Mucosa of descending colon (tissue), 3 donors: ENCODE measurements at places on chromosomes 3 and 15. TPM values are rescaled to one million over a fixed set of nuclear protein-coding genes. Genes with fewer than 3 reads are reported as not detected.

The TMED3 gene
- total RNA-seq = 30.3 TPM

The ASB14 gene
- not detected for total RNA-seq

The PRSS50 gene
- total RNA-seq = not detected

The CLDN1 gene
- total RNA-seq = 4.3 TPM

The SLC9A9 gene
- total RNA-seq = 6.8 TPM

The HACD3 gene
- total RNA-seq = 30.9 TPM

DNA sequence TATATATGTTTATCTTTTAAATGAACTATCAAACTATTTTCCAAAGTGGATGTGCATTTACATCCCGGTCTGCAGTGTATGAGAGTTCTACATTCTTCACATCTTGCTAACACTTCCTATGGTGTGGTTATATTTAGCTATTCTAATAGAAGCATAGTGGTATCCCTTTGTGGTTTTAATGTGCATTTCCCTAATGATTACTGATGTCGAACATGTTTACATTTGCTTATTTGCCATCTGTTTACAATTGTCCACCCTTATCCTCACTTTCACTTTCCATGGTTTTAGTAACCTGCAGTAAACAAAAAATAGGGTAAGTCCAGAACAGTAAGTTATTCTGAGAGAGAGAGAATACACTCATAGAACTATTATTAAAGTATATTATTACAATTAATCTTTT lies 360.5 kb upstream of the NAALADL2 start:
- DNase-seq = no peak

- DNase-seq = no peak
Measured at GRCh38 chr3:100697172-100697571, 12.1 kb upstream of the TFG start.

DNA sequence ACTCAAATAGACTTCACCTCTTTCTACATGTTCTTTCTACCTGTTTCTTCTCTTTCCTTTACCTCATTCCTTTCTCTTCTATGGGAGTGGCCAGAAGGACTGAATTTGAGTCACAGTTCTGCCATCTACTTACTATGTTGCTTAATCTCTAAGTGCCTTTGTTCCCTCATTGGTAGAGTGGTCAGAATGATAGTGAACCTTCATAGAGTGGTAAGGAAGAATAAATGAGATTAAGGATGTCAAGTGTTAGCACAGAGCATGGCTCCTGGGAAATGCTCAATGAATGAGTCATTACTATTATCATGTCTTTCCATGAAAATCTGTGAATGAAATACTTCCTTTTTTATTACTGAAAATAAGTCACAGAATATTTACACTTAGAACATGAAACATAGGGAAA lies 17.5 kb downstream of the TMEM207 start:
- DNase-seq = no peak

DNA sequence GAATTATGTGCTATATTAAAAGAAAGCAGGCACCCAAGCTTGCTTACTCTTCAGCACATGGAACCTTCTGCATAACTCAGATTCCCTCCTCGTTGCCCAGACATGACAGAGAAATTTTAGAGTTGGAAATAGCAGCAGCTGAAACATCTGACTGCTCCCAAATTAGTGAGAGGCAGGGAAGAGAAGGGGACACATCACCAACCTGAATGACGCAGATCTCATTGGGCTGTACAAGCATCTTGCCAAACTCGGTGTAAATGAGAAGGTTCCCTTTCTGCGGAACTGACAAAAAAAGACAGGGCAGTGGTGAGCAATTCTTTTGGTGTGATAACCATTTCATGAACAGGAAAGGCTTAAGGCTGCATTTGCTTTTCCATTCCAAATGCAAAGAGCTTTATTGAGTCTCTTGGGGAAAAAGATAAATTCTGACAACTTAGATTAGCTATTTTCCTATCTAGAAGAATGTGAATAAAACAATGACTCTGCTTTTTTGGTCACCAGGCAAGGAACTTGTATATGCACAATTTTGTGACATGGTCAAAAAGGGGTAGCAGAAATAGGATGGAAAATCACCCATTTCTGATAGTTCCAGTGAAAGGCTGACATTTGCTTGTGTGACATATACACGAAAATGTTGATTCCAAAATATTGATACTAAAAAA lies 35.1 kb downstream of the HGD start:
- no peak for DNase-seq

DNA sequence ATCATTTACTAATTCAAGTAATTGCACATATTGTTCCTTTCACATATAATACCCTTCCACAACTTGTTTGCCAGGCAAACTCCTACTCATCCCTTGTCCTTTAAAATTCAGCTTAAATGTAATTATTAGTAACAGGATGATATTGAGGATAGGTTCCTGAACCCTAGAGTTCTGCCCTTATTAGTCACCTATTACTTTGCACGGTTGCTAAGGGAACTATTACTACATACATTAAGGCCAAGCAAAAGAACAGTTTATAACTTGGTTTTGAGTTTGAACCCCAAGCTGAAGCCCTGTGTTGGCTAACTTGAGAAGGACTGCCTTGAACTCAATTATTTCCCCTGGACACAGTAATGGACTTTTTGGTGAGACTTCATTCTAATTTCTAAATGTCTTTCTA lies 529.7 kb downstream of the IGSF11 start:
- no peak for DNase-seq

GRCh38 chr15:81098861-81099651 lies 35.0 kb upstream of the CFAP161 start:
- DNase-seq = no peak

GRCh38 chr3:23244324-23245041 lies 41.4 kb downstream of the UBE2E2 start:
- DNase-seq = no peak

DNA sequence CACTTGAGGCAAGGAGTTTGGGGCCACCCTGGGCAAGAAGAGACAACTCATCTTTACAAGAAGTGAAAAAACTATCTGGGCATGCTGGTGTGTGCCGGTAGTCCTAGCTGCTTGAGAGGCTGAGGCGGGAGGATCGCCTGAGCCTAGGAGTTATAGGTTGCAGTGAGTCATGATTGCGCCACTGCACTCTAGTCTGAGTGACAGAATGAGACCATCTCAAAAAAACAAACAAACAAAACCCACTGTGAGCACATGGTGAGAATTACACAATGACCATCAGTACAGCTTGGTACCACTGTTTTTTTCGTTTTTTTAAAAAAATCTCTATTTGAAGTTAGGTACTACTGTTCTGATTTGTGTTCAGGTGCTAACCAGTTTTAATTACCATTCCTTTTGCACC lies 13.6 kb downstream of the VPS39 start:
- DNase-seq = no peak

DNA sequence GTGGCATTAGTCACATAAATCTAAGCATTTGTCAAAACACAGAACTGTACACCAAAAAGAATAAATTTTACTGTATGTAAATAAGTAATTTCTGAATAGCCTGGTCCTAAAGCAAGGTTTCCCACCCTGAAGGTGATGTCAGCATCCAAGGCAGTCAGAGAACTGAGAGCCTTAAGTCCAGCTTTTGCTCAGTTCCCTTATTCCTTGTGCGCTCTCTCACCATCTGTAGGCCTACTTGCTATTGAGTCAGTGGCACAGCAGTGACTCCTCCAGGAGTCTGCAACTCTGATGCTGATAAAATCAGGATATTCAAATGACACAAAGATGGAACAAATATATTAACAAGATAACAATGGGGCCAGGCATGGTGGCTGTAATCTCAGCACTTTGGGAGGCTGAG lies 22.3 kb downstream of the VPS39 start:
- DNase-seq = no peak

DNA sequence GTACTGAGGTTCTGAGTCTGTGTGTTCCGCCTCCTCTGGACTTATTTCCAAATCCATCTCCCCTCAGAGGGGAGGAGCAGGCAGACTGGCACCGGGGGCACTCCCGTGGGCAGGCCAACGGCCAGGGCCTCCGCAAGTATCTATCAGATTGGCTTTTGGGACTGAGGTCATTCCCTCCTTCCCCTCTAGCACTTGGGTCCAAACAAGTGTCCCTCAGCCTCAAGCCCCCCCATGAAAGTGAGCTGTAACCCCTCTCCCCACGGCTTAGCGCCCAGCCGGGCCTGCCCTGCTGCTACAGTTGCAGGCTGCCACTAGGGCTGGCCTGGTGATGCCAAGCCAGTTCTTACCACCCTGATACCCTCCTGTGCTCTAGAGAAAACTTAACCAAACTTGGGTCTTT lies 17.4 kb downstream of the ITGA11 start:
- no peak for DNase-seq

- DNase-seq = no peak
Measured at GRCh38 chr3:166837535-166837934, 542.6 kb downstream of the ZBBX start.

DNA sequence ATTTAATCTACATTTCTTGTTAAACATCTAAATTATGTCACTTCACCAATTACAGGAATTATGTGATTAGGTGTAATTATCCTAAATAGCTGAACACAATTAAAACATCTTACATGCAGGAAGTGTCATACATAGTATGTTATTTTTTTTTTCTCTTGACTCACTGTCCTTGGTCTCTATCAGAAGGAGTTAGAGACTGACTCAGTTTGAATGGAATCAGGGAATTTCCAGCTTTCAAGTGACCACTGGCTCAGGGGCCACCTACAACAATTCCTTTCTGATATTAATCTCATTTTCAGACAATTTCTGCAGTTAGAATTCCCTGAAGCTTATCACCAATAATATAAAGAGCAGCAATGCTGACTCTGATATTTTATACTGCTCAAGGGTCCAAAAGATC lies 400.7 kb downstream of the ROBO1 start:
- DNase-seq = no peak

DNA sequence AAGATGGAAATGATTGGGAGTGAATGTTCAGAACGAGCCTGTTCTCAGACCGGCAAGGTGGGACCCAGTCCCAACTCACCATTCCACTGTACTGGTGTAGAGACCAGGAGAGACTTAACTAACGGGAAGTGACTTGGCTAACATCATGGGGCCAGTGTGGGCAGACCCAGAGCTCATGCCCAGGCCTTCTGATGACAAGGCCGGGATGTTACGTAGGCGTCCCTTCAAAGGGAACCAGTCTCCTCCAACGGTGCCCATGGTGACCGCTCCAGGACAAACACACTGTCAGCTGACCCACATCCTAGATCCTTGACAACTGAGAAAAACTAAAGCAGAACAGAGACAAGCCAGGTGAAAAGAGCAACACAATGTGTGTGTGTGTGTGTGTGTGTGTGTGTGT lies 128.4 kb upstream of the HACD2 start:
- no peak for DNase-seq

DNA sequence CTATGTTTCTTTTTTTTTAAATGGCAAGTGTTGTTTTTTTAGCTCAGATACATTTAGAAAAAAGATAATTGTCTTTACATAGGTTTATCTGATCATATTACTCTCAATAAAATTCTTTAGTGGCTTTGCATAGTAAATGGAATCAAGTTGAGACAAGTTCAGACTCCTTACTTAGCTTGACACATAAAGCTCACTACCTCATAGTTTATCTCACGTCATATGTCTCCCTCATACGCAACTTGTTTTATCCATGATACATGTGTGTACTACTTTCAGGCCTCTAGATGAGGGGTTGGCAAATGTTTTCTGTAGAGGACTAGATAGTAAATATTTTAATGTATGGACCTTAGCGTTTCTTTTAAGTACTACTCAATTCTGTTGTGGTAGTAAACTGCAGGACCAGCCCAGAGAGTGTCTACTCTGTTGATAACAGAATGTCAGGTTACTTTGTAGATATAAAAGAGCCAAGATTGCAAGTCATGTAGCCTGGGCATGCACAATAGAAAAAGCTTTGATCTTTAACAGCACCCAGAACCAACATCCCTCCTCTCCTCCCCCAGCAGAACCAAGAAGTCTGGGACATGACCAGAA lies 28.2 kb upstream of the MGA start:
- DNase-seq = no peak

- no peak for DNase-seq
Measured at GRCh38 chr15:39239562-39239961, 341.3 kb upstream of the THBS1 start.

GRCh38 chr3:48697952-48698351 lies 12.2 kb upstream of the NCKIPSD start:
- no peak for DNase-seq

DNA sequence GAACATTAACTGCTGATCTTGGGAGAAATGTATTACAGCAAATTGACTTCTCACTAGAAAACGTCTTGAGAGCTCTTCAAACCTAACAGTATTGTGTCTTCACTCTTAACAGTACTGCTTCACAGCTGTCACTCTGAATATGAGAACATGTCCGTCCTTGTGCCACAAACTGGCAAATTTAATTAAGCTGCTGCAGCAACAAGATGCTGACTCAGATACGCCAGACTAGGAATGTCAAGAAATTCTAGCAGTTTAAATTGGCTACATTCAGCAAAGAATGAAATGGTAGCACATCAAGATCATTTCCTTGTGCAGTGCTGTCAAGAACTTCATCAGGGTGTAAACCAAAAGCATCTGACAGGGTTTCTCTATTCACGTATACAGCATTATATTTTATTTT lies 7.6 kb downstream of the ICE2 start:
- no peak for DNase-seq

DNA sequence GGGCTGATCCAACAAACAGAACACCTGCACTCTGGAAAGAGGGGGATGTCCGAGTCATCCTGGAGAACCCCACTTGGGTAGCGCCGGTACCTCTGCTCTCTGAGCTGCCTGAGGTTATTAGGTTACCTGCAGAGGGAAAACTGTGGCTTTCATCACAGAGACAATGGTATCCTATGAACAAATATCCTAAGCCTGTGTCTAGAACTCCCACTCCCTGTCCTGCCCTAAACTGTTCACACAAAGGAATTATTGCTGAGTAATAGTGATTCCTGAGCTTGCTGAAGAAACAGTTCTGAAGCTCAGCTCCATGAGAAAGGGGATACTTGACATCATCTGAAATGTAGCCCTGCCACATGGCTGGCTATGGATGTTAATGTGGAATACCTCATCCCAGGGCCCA lies 31.9 kb upstream of the WNT5A start:
- DNase-seq = no peak

DNA sequence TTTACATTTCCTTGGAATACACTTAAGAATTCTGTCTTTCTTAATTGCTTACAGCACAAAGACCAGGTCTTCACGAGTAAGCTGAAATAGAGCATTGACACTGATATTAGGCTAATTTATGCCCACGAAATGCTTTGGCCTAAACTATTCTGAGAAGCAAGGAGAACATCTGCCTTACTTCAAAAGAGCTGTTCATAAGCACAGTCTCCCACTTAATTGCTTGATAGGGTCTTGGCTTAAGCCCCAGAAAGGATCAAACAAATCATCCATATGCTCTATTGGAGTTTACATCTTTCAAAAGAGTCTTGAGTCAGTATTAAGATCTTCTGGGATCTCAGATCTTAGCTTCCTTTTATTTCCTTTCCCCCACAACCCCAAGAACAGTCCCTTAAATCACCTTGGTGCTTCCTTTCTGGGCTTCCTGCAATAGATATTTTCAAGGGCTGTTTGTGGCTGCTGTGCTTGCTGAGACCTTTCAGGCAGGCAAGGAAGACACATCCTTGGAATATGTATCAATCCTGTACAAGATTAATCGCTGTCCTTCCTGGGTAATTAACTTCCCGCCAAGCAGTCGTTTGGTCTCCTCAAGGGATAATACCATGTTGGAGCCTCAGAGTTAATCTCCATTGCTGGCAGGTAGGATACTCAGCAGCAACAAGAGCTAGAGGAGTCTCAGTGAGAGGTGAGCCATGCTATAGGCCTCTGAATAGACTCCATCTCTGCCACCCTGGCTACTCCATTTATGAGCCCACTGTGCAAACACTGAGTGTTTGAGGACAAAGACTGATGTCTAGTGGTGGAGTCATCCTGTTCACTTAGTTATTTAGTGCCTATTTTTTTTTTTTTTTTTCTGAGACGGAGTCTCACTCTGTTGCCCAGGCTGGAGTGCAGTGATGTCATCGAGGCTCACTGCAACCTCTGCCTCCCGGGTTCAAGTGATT lies 37.1 kb downstream of the TMEM158 start:
- no peak for DNase-seq

GRCh38 chr3:149307435-149307783 lies 26.0 kb downstream of the TM4SF18 start:
- no peak for DNase-seq
